Stimulated activated naive CD4-positive, alpha-beta T cell treated with Interleukin-2 at 50 U/mL for 16 hours (primary cell): ENCODE measurements at places on chromosomes 2 and 18.

DNA sequence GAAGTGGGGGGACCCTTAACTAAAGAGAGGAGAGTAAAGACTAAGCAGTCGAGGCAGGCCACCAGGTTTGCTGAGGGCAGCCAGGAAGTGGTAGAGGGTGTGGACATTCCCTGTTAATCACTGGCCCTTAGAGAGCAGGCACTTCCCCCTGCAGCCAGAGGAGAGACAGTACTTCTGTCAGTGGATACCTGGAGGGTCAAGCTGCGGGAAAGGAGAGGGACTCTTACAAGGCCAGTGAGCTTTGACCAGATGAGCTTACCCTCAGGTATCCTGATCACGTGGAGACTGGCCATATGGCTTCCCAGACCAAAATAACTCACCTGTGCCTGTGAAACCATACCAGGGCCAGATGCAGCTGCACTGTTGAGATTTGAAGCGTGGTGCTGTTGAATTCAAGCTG, 28.6 kb downstream of the ITGA6 start:
- no peak for DNase-seq

- no peak for DNase-seq
Measured at GRCh38 chr2:1571477-1572417, 158.5 kb downstream of the TPO start.

GRCh38 chr18:23306822-23307221, 146.3 kb upstream of the RIOK3 start:
- DNase-seq: no peak

- no peak for DNase-seq
Measured at GRCh38 chr2:164747140-164747539, 94.5 kb downstream of the COBLL1 start.

GRCh38 chr2:27798948-27799645, 27.6 kb downstream of the MRPL33 start:
- DNase-seq: no peak

GRCh38 chr2:231632559-231633142, 40.0 kb downstream of the TEX44 start:
- no peak for DNase-seq

- DNase-seq: no peak
Measured at GRCh38 chr2:20539133-20539719, 92.4 kb downstream of the RHOB start.

GRCh38 chr2:136254681-136255080, 136.7 kb upstream of the CXCR4 start:
- DNase-seq: no peak

DNA sequence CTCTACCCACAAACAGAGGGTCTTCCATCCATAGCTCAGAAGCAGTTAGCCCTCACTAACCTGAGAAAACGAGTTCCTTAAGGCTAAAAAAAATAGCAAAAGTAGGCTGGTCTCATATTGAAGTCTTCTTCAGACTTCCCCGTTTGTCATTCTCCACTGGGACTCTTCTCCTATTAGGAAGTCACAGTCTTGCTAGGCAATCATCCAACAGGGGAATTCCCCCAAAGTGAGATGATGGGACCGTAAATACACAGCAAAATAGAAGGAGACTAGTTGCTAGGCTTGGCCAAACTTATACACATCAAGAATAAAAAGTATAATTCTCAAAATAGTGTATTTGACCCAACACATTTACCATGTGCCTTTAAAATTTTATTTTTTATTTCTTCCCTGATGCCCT, 34.3 kb downstream of the COL6A3 start:
- DNase-seq: no peak
